ENCODE measurements at places on chromosomes 4 and X.

DNA sequence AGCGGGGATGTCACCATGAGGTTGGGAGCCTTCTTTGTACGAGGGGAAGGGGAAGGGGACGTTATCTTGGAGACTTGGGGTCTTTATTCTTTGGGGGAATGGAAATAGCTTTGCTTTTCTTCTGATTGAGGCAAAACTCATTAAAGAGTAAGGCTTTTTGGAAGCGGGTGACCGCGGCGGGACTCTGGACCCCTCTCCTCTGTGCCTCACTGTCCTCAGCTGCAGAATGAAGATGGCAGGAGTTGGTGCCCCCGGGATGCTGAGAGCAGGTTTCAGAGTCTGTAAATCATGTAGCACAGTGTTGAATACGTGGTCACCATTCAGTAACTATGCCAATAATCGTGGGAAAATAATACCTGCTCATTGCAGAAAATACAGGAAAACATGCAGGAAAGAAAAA lies 32.1 kb downstream of the HTT-AS start:
- DNase-seq: no peak

DNA sequence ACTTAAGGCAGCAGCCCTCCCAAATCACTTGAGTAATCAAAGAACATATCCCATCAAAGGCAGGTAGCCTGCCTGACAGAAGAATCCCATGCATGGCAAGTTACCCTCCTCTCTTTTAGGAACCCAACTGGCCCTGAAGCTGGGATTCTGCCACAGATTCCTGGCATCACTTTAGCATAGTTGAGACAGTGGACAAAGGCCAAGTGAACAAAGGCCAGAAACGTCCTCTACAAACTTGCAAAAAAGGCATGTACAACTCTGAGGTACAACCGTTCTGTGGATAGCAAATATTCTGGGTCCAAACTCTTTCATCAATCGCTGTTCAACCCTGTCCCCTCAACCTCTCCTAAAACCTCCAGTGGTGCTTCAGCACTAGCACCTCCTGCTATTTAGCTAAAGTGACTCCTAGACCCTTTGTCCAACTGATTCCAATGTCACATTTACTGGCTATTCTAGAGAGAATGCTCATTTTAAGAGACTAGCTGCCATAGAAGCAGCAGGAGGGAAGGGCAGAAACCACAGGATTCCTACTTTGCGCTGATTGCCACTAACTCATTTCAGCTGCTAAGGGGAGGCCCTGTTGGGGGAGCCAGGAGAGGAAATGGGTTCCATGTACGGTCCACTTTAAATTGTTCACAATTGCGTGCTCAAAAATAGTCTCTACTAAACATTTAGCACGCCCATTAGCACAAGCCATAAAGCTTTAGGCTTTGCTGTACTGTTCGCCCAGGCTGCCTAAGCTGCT lies 105.9 kb downstream of the SHROOM4 start:
- no peak for DNase-seq

DNA sequence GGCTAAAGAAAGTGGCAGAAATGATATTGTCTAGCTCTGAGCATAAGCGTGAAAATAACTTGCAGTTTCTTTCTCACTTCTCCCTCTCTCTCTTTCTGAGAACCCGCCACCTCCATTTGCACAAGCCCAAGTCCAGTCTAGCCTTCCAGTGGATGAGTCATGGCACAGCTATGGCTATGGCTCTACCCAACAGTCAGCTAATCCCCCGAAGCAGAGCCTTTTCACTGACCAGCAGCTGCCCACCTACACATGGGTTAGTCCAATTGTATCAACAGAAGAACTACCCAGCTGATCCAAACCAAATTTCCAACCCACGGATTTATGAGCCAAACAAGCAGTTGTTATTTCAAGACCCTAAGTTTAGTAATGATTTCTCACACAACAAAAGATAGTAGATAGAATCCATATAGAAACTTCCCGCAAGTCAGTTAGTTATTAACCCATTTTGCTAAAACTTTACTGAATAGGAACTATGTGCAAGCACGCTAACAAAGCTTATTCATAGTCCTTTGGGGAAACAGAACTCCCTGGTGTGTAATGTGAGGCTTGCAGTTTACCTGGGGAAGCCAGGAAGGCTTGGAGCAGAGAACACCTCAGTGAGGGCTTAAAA lies 282.3 kb downstream of the INPP4B start:
- no peak for DNase-seq

DNA sequence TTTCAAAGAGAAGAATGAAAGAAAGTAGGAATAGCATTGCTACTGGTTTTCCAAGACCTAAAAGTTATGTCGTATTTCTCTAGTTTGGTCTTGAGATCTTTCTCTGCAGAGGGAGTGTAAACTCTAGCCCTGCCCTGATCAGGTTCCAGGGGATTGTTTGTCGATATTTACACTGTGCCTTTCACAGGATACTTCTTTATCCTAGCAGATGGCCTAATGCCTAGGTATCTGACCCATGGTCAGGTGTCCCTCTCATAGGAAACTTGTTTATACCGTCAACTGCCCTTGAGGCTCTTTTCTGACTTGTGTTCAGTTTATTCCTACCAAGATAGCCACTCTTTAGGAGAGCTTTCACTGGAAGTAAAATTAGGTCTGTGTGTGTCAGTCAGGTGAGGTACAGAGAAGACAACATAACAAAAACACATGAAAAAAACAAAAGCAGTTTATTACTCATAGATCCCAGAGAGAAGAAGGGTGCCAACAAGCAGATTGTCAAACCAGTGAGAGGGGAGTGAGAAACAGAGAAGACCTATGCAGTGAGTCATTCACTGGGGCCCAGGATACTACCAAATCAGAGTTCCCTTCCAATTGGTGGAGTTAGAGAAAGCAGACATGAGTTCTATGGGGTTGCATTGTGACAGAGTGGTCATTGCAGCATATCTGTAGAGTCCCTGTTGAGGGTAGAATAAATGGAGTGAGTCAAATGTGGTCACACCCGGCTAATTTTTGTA lies 40.6 kb upstream of the THOC2 start:
- no peak for DNase-seq

DNA sequence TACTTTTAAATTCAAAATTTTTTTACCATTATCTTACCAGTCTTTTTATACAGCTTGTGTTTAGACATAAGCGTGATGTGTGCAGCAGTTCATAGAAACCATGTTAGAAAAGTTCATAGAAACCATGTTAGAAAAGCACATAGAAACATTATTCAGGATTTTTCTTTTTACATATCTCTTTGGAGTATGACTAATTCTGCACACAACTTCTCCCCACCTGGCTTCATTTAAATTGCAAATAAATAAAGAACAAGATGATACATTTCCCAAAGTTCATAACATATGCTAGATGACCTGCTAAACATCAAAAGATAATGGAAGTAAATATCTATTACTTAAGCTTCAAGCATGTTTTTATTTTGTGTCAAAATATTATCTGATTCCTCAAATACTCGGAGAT lies 201.9 kb downstream of the BANK1 start:
- no peak for DNase-seq

GRCh38 chr4:23068287-23068686 lies 375.6 kb downstream of the GBA3 start:
- no peak for DNase-seq

DNA sequence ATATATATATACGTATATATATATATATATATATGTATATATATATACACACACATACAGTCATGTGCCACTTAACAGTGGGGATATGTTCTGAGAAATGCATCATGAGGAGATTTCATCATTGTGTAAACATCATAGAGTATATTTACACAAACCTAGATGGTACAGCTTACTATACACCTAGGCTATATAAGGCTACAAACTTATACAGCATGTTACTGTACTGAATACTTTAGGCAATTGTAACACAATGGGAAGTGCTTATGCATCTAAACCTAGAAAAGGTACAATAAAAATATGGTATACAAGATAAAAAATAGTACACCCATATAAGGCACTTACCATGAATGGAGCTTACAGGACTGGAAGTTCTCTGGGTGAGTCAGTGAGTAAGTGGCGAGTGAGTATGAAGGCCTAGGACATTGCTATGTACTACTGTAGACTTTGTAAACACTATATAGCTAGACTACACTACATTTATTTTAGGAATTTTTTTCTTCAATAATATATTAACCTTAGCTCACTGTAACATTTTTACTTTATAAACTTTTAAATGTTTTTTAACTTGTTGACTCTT lies 13.2 kb upstream of the CCSER1 start:
- DNase-seq: no peak

- no peak for DNase-seq
Measured at GRCh38 chrX:103565752-103566151, 19.6 kb upstream of the TCEAL4 start.

DNA sequence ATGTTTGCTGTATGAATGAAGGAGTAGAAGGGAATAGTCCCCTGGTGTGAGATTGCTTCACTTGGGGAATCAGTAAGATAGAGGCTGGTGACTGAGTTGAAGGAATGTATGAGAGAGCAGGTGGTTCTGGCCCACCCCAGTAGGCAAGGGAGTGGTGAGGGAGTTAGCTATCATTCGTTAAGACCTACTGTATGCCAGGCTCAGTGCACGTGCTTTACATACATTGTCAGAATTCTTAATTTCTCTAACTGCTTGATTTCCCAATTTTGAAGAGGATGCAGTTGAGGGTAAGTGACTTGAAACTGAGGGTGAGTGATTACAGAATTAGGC lies 700 bp downstream of the VMA21 start:
- no peak for DNase-seq

DNA sequence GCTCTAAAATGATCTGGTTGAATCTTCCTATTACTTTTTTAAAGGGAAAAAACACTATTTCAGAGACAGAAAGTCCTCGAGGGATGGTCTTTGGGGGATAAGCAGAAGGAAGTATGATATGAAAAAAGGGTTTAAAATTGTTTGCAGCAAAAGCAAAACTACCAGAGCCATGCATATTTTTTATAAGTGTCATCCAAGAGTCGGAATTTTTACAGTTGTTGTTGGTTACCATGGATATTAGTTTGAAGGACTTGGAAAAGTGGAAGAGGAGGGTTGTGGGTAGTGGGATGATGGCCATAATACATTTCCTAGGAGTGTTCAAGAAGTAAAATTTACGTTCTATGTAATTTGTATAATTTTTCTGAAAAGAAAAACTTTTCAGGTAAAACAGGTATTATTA lies 134.4 kb downstream of the PCDH7 start:
- DNase-seq: no peak

DNA sequence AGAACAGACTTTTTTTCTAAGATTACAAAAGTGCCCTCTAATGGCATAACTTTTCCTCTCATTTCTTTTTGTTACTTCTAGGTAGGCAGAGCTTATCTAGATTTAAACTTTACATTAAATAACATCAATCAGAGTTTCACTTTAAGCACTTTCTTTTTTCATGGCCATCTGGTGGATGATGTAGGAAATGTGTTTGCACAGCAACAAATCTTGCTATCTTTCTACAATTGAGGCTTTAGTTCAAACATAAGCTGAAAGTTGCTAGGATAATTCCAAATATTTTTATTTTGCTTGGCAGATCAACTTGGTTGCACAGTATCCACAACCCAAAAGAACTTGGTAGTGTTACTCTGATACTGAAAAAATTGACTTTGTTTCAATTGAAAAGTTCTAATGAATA lies 22.0 kb downstream of the NDNF start:
- DNase-seq: peak; percentile 9

GRCh38 chrX:24902806-24903205 lies 113.0 kb downstream of the ARX start:
- DNase-seq: no peak

- no peak for DNase-seq
Measured at GRCh38 chr4:167642250-167642649, 408.0 kb upstream of the SPOCK3 start.

- DNase-seq: no peak
Measured at GRCh38 chr4:170229006-170229405, 139.2 kb upstream of the AADAT start.

- DNase-seq: no peak
Measured at GRCh38 chr4:10108391-10108790, 8.2 kb downstream of the WDR1 start.

DNA sequence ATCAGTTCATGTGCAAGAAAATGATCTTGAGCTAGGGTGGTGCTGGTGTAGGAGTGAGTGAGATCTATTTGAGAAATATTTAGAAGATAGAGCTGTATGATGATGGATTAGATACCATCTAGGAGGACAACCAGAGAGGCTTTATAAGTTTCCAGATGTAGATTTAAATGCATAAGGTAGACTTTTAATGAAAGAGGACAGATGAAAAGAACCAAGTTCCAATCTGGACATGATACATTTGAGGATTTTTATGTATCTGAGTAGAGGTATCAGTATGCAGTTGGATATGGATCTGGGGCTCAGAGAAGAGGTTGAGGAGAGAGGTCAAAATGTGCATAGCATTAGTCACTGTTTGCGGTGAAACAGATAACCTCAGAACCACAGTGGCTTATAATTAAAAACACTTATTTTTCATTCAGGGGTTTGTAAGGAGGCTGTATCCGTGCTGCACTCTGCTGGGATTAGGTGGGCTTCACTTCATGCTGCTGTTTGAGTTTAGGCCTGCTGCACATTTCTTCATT lies 348.7 kb downstream of the BMPR1B start:
- no peak for DNase-seq

DNA sequence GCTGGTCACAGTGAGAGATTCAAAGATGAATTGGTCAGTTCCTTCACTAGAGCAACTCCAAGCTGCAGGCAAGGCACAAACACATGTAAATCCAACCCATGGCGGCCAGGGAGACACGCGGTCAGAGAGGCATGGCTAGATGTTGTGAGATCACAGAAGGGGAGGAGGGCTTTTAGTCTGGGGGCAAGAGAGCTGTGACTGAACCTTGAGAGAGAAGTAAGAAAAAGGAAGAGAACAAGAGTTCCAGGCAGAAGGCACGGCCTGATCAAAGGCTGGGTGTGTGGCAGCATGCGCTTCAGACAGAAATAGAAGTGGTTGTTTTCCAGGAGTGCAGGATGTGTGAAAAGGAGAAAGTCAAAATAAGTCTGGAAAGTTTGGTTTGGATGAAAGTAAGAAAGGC lies 15.9 kb downstream of the CCDC149 start:
- no peak for DNase-seq

DNA sequence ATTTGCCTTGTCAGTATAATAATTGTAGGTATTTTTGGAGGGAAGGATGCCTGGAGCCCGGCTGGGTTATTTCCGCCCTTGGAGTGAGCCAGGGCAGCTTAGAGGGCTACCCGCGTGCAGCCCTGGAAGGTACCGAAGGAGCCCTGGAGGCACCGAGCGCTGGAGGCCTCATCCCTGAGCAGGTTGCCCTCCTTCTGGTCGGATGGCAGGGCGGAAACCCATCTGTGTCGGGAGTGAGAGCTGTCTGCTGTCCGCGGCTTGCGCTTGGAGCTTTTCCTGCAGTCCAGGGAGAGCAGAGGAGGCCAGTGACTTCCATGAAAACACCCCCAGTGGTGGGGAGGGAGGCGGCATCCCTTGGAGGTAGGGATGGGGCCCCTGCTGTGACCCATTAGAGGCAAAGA lies 122.1 kb downstream of the TBL1X start:
- no peak for DNase-seq

DNA sequence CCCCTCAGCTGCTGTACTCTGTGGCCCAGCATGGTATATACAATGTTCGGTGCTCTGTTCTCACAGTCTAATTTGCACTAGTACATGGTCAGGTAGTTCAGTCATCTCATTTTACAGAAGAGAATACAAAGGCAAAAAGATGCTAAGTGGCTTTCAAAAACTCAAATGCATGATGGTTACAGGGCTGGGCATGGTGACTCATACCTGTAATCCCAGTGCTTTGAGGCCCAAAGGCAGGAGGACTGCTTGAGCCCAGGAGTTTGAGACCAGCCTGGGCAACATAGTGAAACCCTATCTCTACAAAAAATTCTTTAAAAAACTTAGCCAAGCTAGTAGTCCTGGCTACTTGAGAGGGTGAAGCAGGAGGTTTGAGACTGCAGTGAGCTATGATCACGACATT lies 210.5 kb upstream of the KIT start:
- DNase-seq: no peak

GRCh38 chrX:34978171-34978570 lies 35.6 kb downstream of the FAM47B start:
- no peak for DNase-seq

- DNase-seq: no peak
Measured at GRCh38 chrX:12997906-12998687, 23.2 kb downstream of the TMSB4X start.
